ENCODE measurements at places on chromosomes 5 and 9.

GRCh38 chr9:6681957-6682501, 36.5 kb upstream of the GLDC start:
- DNase-seq, result no peak

GRCh38 chr5:5667136-5667554, 244.7 kb downstream of the ICE1 start:
- DNase-seq, result no peak

DNA sequence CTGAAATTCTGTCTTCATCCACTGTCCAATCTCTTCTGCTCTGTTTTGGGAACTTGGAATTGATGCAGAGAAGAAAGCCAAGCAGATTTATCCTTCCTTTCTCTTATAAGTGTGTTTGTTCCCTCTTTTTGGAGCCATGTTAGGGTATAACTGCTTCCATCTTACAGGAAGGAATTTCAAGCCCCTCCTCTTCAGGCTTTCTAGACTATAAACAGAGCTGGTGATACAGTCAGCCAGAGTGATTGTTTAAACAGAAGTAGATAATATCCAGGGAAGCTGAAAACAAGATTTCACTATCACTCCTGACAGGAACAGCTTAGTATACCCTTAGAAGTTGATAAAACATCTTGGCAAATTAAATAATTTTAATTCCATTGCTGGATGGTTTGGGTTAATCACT, 102.1 kb upstream of the DMRT1 start:
- no peak for DNase-seq

GRCh38 chr5:172046593-172046992, 40.2 kb upstream of the FBXW11 start:
- no peak for DNase-seq

DNA sequence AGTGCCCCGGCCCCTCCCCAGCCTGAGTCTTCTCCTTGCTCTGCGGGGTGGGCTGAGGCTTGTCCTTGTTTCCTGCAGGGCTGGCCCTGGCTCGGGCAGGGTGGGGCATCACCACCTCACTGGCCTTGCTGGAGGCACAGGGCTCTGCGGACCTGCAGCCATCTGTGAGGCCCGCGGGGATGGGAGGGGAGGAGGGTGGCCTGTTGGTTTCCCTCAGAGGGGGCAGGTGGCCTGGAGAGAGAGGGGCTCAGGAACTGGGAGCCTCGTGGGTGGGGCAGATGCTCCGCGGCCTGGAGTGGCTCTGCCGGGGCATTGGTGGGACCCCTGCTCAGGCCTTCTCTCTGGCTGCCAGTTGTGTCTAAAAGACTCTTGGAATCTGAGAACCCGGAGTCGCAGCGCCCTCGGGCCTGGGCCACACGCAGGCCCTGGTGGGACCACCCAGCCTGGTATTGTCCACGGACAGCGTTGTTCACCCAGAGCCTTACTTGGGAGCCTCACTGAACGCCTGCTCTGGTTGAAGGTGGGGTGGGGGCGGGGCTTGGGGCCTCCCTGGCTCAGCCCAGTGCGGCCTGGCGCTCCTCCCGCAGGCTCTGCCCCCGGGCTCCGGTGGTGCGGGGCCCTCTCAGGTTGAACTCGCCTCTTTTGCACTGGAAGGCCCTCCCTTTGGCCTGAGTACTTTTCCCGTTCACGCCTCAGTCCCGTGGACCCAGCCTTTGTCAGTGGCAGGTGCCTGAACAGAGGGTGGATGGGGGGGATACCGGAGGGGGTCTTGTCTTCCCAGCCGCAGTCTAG, 111.3 kb downstream of the RXRA start:
- no peak for DNase-seq

DNA sequence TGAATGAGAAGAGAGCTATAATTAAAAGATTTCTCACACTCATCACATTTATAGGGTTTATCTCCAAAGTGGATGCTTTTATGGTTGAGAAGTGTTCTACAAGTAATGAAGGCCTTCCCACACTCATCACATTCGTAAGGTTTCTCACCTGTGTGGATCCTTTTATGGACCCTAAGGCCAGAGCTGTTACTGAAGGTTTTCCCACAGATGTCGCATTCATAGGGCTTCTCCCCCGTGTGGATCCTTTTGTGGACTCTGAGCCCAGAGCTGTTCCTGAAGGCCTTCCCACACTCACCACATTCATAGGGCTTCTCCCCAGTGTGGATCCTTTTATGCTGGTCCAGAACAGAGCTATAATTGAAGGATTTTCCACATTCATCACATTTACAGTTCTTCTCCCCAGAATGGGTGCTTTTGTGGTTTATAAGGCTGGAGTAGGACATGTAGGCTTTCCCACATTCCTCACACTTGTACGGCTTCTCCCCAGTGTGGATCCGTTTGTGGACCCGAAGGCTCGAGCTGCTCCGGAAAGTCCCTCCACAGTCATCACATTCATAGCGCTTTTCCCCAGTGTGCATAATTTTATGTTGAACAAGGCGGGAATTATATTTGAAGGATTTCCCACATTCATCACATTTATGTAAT, 10.5 kb downstream of the ZFP62 start:
- no peak for DNase-seq

DNA sequence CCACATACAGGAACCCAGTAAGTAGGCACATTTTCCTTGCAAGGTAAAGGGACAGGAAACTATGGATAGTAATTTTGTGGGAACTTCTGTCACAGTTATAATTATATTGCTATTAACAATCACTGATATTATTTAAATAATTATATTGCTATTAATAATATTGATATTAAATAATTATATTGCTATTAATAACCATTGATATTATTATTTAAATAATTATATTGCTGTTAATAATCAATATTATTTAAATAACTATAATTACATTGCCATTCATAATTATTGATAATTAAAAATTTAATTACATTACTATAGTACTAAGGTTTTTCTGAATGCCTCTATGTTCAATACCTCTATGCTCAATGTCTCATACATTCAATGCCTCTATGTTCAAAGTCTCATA, 385.6 kb upstream of the SGCD start:
- DNase-seq, result no peak

GRCh38 chr9:27361492-27361891, 64.5 kb upstream of the EQTN start:
- no peak for DNase-seq

GRCh38 chr9:121901616-121902015, 191.5 kb downstream of the TTLL11 start:
- no peak for DNase-seq

DNA sequence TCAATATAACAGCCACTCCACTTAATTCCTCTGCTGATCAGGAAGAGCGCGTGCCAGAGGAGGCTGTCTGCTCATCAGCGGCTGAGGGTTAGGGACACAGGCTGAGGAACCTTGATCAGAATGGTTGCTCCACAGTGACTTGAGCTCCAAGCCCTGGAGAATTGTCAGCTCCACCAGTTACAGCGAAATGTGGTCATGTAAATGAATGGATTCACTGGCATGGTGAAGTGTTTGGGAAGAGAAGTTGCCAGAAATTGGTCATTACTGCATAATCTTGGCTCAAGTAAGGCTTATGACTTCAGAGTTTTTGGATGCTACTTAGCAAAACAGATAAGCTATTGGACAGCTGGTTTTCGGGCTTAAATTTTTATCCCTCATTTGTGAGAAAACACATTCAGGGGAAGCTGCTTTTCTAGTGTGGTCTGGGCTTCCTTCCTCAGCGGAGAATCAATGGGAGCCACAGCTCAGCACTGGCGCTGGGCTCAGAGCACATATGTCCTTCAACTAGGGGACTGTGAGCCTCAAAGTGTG, 65.0 kb downstream of the PRRT1B start:
- no peak for DNase-seq

- no peak for DNase-seq
Measured at GRCh38 chr5:73292816-73293459, 119.9 kb downstream of the TMEM174 start.

DNA sequence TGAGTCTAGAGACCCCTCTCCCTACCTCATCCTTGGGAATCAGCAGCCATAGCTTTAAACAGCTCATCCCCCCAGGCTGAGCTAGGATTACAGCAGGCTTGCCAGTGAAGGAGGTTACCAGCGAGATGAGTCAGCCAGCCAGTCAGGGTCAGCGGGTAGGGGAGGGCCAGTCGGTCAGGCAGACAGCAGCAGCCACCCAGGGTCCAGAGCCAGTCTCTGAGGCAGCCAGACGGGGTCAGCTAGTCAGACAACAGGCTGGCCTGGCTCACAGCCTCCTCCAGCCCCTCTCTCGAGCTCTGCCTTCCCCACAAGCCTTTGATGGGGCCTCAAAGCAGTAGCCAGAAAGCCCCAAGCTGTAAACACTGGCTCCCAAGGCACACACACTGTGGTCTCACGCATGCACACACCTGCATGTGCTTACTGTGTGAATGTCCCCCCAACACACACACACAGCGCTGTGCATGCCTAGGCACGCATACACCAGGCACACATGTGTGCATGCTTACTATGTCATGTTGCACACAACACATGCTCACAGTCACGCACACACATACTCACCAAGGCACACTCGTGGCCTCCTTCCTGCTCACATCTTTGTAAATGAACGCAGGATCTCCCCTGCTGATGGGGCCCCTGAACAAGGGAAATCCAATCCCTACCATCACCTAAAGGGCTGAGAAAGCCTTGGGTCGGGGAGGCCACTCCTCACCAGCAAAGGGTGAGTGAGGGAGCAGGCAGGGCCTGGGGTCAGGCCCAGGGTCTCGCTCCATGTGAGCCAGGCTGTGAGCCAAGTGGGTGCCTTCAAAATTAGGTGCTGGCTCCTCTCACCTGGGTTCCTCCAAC, 28.2 kb upstream of the CPLX2 start:
- no peak for DNase-seq

DNA sequence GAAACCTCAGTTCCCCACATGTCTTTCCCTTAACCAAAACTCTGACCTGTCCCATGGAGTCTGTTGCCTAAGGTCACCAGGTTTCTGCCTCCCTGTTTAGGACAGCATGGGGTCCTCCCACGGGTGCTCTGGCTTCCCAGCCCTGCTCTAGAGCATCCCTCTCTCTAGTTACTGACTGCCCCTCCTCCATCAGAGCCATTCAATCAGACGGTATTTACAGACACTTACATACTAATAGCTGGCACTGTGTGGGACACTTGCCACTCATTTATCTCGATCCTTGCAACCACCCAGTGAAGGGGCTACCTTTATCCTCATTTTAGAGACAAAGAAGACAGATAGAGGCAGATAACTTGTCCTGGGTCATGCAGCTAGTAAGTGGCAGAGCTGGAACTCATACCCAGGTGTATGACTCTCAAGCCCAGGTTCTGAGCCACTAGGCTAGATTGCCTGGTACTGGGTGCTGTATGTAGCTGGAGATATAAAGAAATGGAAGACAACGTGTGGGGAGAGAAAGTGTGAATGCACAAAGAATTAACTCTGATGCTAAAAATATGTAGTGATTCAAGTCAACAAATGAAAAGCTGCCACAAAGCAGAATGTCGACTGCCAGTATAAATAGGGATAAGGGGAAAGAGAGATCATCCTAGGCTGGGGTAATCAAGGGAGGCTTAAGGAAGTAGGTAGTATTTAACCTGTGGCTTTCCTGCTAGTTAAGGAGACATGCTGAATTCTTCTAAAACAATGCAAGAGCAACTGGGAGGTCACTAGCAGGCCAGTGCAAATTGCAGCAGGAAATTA, 52.5 kb upstream of the PDE8B start:
- DNase-seq, result no peak

GRCh38 chr5:14581891-14582796, 552 bp downstream of the OTULINL start:
- DNase-seq, result peak; percentile 89

- DNase-seq, result no peak
Measured at GRCh38 chr9:90078988-90079421, 474.2 kb downstream of the GADD45G start.

DNA sequence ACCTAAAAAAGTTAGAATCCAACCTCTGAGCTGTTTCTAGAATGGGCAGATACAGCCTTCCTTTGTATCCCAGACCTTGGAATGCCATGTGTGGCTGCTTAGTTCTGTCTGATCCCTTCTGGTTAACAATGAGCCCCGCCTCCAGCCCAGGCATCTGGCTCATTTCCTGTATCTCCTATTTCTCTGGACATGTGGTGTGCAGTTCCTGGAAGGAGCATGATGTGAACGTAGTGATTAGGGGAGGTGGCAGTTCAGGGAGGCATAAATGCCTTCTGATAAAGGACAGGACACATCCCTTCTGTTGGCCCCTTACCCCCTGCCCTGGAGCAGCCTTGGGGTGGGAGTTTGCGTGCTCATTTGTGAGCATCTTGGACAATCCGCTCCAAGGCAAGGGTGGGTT, 243.0 kb downstream of the ZSWIM6 start:
- no peak for DNase-seq

DNA sequence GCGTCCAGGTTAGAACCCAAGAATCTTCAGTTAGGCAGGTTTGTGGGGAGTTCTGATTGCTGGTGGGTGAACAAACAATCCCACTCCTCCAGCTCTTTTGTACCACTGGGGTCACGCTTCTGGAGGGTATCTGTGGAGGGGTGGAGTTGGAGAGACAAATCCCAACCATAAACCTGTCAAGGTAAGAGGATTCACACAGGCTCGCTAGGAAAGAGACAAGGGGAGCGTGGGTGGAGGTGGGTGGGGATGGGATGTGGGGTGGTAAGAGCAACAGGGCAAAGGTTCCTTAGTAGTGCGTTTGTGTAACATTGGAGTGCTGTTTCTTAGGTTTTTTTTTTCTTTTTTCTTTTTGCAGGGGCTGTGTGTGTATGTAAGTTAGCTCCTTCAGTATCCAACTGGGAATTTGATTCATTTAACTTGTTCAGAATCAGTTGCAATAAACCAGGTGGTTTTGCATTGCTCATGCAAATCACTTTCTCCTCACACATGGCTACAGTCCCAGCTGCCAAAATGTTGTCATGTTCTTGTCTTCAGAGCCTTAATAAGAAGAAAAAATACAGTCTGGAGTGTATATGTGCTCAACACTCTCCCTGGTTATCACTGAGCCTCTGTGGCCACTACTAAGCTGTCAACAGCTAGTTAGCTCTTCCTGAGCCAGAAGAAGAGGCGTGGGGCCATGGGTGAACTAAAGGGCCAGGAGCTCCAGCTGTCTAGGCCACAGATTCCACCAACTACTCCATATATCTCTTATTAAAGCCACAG, 164.0 kb upstream of the RAD23B start:
- DNase-seq, result no peak
